ENCODE measurements at places on chromosomes 3 and 15. TPM values are rescaled to one million over a fixed set of nuclear protein-coding genes. Genes with fewer than 3 reads are reported as not detected.

GRCh38 chr3:169534439-169534838 is 129.1 kb downstream of the MECOM start:
- H3K36me3 ChIP-seq = no peaks in the 10 kb centered on the region
- H3K4me1 ChIP-seq = no peaks in the 10 kb centered on the region
- H3K27me3 ChIP-seq = no peaks in the 10 kb centered on the region
- H3K4me3 ChIP-seq = no peak overlapping the region

- no peaks in the 10 kb centered on the region for H3K27me3 ChIP-seq
- H3K4me1 ChIP-seq = no peaks in the 10 kb centered on the region
- no peak overlapping the region for H3K4me3 ChIP-seq
- H3K36me3 ChIP-seq = no peaks in the 10 kb centered on the region
These were observed 44.8 kb upstream of the GUCA1C start for GRCh38 chr3:108998436-108998835.

Gene ZPLD1
- not detected for polyA plus RNA-seq

DNA sequence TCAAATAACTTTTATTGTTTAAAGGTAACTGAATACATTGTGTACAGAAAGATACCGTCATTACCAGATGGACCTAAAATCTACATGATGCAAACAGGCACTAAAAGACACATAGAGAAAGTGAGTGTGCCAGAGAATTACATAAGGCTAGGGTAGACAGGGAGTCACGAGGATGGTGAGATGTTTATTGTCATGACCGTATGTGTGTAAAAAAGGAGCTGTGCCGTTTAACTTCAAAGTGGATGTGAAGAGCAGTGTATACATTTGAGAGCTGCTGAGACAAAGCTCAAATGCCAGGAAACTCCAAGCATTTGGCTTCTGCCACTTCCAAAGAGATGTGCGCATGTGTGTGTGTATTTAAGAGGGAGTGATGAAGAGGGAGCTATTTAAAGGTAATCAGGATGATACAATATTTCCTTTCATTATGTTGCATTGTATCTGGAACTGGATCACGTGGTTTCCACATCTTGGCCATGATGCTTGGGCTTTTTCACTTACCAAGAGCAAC is 51.4 kb upstream of the IGF1R start:
- DNase-seq = no peak
- no peak overlapping the region for H3K27ac ChIP-seq
- H3K36me3 ChIP-seq = no peaks in the 10 kb centered on the region
- no peaks in the 10 kb centered on the region for H3K27me3 ChIP-seq

DNA sequence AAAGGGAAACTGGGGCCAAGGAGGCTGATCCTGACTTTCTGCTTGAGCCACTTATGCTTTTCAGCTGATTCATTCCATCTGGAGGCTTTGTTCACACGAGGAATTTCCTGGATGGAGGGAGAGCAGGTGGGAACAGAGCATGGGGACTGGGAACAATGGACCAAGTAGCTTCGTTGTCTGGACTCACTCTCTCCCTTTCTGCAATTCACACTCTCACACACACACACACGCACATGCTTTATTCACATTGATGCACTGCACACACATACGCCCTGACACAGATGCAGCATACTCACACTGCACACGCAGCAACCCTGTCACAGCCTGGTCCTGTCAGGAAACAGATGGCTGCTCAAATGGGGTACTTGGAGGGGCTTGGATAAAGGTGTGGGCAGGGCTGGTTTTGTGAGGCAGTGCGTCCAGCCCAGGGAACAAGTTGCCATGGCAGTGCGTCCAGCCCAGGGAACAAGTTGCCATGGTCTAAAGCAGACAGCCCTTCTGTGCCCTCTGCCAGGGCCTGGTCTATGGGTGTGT is 19.8 kb upstream of the CHCHD6 start:
- no peak overlapping the region for H3K4me3 ChIP-seq
- H3K4me1 ChIP-seq = no peaks in the 10 kb centered on the region
- DNase-seq = no peak
- no peaks in the 10 kb centered on the region for H3K27me3 ChIP-seq

DNA sequence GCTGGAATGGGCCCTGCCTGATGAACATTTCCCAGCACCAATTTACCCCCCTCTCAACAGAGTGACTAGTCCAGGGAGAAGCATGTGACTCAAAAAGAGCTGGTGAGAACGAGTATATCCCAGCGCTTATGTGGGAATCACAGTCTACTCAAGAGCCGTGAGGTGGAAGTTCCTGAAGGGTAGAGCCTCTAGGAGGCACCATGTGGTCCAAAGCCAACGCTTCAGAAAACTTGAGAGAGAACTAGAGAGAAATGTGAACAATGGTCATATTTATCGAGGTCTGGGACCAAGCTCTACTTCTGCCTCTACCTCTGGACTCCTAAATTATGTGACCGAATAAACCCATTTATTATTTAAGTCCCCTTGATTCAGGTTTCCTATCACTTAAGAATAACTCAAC is 111.0 kb upstream of the RAP2B start:
- H3K27me3 ChIP-seq = no peaks in the 10 kb centered on the region
- H3K4me1 ChIP-seq = no peaks in the 10 kb centered on the region
- H3K36me3 ChIP-seq = no peaks in the 10 kb centered on the region
- DNase-seq = no peak
- H3K27ac ChIP-seq = no peak overlapping the region

Gene TGM5
- not detected for polyA plus RNA-seq

DNA sequence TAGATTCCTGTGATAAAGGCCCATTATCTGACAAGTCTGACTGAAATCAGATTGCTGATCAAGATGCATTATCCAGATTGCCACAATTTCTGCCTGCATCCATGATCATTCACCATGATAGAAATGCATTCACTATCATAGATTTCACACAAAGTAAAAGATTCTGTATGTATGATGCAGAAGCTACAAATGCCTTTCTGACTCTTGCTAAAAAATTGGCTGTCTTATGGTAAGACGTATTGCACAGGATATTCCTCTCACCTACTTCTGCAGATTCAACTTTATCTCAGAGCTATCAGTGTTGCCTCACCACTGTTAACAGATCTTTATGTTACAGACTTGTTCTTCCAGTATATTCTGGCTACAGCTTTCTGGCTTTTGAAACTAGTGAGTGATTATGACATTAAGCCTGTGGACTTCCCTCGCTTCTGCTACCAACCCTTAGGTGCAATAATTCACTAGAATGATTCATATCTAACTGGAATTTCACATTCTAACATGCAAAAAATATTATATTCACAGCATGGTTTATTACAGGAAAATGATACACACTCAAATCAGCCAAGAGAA is 955.3 kb downstream of the EPHA3 start:
- H3K27ac ChIP-seq = no peak overlapping the region
- no peaks in the 10 kb centered on the region for H3K36me3 ChIP-seq
- H3K4me3 ChIP-seq = no peak overlapping the region
- DNase-seq = no peak
- H3K4me1 ChIP-seq = no peaks in the 10 kb centered on the region

GRCh38 chr3:140097874-140098635 is 163.1 kb downstream of the CLSTN2 start:
- H3K27ac ChIP-seq = no peak overlapping the region
- H3K4me3 ChIP-seq = no peak overlapping the region
- no peaks in the 10 kb centered on the region for H3K36me3 ChIP-seq
- no peak for DNase-seq
- H3K4me1 ChIP-seq = no peaks in the 10 kb centered on the region

Gene TMEM266
- polyA plus RNA-seq = not detected

DNA sequence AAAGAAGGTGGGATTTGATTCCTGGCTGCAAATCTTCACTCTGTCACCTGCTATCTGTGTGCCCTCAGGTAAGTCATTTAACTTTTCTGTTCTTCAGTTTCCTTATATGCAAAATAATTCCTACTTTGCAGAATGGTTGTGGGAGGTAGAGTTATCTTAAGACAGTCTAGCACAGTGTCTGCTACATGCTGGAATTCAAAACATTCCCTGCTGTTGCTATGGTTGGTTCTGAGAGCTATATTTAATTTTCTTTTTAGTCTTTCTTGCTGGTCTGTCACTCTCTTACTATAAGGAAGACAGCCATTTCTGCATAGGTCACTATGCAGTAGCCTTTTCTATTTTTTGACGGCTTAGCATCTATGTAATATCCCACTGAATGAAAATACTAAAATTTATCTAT is 4.0 kb upstream of the ADPGK start:
- no peaks in the 10 kb centered on the region for H3K27me3 ChIP-seq
- no peak for DNase-seq
- peak overlapping the region; percentile 87 for H3K27ac ChIP-seq

DNA sequence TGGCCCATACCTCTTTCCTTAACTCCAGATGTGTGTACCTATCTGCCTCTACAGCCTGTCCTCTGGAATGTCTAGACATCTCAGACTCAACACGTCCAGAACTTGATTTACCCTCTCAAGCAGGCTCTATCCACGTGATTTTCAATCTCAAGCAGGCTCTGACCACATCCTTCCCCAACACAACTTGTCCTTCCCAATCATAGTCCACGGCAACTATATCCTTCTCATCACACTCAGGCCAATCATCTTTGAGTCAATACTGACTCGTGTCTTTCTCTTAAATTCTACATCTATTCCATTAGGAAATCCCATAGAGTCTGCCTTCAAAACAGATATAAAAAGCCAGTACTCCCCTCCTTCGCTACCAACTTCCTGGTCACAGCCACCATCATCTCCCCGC is 70.4 kb downstream of the FOXP1 start:
- no peak overlapping the region for H3K4me3 ChIP-seq
- no peak for DNase-seq
- H3K27me3 ChIP-seq = no peaks in the 10 kb centered on the region
- H3K36me3 ChIP-seq = no peaks in the 10 kb centered on the region

DNA sequence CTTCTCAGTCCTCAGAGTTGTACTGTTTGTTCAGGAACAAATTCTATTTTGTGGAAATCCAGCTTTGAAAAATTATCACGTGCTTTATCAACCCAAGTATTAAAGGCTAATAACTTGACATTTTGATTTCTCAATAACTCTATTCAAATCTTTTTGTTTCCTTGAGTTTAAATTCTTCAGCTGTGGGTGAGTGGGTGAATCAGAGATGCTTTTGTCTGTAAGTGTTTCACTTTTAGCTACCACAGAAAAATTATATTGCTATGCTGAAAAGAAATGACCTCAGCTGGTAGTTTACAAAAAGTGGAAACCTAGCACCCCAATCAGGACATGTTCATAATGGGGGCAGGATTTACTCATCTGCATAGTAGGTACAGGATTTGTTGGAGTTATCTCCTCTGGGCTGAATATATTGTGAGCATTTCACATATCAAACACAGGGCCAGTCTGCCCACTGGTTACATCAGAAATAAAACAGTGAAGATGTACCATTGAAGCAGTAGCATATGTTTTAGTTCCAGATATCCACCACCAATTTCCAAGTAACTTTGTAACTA is 30.5 kb downstream of the MINDY4B start:
- no peaks in the 10 kb centered on the region for H3K36me3 ChIP-seq
- no peaks in the 10 kb centered on the region for H3K27me3 ChIP-seq
- H3K27ac ChIP-seq = no peak overlapping the region
- no peak for DNase-seq
- H3K4me1 ChIP-seq = no peaks in the 10 kb centered on the region
- H3K4me3 ChIP-seq = no peak overlapping the region

Measured in CD4-positive, alpha-beta memory T cell (primary cell).